Hair follicle dermal papilla cell (primary cell): ENCODE measurements at places on chromosomes 4 and X. TPM values are rescaled to one million over a fixed set of nuclear protein-coding genes. Genes with fewer than 3 reads are reported as not detected.

Gene DDIT4L
- total RNA-seq = 7.2 and 8.3 TPM in 2 replicates

Gene TCEAL7
- total RNA-seq = 21.3 and 23.6 TPM in 2 replicates

Gene WAS
- 0.36 TPM in 1 of 2 replicates, not detected in the other for total RNA-seq

Gene ADH1C
- total RNA-seq = 0.16 TPM in 1 of 2 replicates, not detected in the other

Gene SEC24B
- total RNA-seq = 24.3 and 25.0 TPM in 2 replicates

Gene CFAP47
- total RNA-seq = not detected in 2 replicates

Gene COX7B2
- not detected in 2 replicates for total RNA-seq
